CD4-positive, alpha-beta T cell treated with Interleukin-6 at 100 ng/mL for 8 hours (primary cell): ENCODE measurements at places on chromosomes 3 and 15.

DNA sequence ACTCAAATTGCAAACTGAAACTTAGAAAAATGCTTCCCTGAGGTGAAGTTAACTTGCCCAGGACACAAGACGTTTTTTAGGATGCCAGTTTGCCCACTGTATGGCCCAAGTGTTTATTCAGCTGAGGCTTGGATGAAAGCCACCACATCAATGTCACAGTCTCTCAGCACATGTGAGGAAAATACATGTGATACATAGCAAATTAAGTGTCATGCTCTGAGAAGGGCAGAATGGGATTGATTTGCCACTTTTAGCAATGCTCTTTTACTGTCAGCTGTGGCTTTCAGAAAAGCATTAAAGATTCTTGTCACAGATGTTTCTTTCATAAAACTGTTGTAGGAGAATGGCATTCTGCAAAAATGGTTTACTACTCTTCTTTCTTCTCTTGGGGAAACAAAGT is 165.5 kb downstream of the ZIC1 start:
- no peak for DNase-seq

GRCh38 chr3:55854494-55854893 is 367.4 kb upstream of the WNT5A start:
- DNase-seq = no peak

GRCh38 chr3:123686251-123686650 is 101.4 kb upstream of the HACD2 start:
- DNase-seq = no peak

GRCh38 chr15:96354731-96355567 is 24.4 kb downstream of the NR2F2 start:
- no peak for DNase-seq

DNA sequence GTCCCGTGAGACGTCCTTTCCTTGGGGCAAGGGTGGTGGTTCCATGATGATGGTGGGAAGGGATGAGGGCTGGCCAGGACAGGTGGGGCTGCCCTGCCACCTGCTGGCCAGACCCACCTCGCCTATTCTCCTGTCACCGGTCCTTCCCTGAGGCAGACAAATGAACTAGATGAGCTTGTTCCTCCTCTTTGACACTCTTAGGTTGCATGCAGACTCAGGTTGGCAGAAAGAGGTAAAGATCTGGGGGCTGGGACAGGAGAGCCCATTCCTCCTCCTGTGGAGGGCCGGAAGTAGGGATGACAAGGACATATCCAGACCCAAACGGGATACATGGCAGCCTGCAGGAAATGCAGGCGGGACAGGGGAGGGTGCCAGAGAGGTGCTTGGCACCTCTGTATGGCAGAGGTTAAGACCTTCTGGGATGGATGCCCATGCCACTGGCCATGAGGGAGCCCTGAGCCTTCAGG is 38.6 kb downstream of the ACSBG1 start:
- peak; percentile 45 for DNase-seq

- DNase-seq = no peak
Measured at GRCh38 chr3:56751056-56751707, 50.6 kb downstream of the ARHGEF3 start.

DNA sequence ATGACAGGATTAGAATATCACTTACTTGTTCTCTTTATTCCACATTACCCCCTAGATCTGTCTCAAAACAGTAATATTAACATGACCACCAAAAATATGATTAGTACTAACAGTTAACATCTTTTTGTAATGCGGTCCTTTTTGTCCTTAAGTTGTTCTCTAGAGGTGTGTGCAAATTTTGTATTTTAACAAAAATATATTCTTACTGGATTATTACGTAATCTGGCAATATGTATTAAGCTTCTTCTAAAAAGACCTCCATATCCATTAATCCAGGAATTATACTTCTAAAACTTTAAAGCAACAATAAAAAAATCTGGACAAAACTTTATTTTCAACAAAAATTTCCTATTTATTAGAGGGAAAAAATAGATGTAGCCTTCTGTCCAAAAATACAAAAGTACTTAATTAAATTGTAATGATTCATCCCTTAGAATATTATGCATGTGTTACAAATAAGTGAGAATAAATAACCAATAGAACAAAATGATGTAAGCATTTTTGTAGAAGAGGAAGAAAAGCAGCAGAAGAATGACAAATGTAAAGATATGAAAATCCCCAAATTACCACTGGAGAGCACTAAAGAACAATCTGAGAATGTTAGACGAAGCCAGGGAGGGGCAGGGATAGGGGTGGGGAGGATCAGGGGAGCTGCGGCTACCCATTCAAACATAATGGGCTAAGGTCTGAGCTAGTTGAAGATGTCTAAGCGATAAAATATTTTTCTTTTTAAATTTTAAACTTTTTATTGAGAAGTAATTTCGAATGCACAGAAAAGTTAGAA is 945.6 kb downstream of the MCTP2 start:
- no peak for DNase-seq

- no peak for DNase-seq
Measured at GRCh38 chr3:39410893-39411292, 4.4 kb downstream of the RPSA start.

- DNase-seq = no peak
Measured at GRCh38 chr3:71406972-71407810, 176.3 kb downstream of the FOXP1 start.

DNA sequence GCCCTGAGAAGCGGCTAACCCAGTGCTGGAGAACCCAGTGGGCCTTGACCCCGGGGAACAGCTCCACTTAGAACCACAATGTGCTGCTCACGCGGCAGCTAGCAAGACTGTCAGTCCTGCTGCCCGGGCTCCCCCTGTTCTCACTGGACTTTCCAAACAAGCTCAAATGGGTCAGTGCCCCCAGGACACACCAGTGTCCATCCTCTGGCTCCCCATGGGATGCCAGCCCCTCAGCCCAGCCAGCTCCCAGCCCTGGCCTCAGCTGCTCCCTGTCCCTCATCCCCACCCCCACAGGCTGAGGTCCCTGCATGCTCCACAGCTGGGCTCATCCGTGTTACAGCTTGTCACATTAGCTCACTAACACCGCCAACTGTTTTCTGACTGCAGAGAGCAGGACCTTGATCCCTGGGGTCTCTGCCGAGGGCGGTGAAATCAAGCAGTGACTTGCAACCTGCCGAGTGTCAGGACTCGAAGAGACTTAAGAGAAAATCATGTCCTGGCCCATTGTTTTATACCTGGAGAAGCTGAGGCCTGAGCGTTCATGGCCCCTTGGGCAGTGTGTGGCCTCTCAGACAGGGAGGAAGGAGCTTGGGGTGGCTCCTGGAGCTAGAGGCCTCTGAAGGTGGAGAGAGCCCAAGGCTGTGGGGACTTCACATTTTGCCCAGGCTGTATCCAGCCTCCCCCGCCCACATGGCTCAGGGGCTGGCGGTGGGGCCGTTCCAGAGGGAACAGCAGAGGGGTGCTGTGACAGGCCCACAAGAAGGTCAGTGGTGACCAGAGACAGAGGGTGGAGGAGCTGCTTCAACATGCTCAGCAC is 157.5 kb downstream of the MEGF11 start:
- DNase-seq = no peak

GRCh38 chr15:51401872-51402517 is 60.5 kb downstream of the GLDN start:
- DNase-seq = no peak

- DNase-seq = no peak
Measured at GRCh38 chr3:127337911-127338531, 50.2 kb upstream of the PRR20G start.

DNA sequence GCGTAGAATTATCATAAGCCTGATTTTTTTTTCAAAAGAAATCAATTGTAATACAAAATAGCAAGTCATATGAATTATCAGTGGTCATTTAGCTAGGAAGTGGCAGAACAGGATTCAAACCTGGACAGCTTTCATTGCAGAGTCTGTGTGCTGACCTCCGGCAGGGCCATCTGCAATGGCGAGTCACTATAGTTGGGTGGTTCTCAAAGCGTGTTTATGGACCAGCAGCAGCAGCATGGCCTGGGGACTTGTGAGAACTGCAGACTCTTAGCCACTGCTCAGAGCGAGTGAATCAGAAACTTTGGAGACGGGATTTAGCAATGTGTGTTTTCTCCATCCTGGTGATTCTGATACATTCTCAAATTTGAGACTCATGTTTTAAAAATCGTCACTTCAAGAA is 202.3 kb upstream of the SUCLG2 start:
- no peak for DNase-seq

DNA sequence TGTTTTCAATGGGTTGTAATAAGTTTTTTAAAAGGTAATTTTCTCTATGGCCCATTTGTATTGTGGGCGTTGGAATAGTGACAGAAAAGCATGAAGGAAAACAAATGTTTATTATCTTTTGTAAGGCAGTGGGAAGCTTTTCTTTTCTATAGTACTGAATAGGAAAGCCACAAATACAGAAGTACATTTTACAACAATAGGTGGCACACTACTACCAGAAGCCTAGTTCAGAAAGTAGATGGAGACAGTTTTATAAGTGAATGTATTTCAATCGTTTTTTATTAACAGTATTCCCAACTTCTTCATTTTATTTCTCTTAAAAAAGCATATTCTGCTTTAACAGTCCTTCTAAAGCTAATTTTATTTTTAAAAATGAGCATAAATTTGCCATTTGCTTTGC is 296.7 kb downstream of the PTPRG start:
- no peak for DNase-seq

- DNase-seq = no peak
Measured at GRCh38 chr15:46751303-46751702, 966.0 kb upstream of the SEMA6D start.

- DNase-seq = no peak
Measured at GRCh38 chr3:97778152-97778551, 13.6 kb downstream of the ARL6 start.

- no peak for DNase-seq
Measured at GRCh38 chr3:61531528-61531927, 29.8 kb upstream of the PTPRG start.

DNA sequence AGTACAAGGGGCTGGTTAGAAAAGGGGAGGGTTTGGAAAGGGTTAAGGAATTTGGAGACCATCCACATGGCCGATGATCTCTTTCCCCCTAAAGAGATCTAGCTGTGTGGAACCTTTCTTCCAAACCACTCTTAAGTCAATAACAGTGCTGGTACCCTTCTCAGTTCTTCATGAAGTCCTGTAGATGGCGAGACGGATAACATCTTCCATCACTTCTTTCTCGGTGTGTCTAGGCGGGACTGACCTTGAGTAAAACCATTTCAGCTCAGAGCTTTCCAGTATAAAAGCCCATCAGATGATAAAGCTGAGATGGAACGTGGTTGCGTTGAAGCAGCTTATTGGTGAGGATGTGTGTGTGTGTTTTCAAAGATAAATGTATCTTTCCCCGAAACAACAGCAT is 151.5 kb upstream of the BHLHE40 start:
- no peak for DNase-seq

DNA sequence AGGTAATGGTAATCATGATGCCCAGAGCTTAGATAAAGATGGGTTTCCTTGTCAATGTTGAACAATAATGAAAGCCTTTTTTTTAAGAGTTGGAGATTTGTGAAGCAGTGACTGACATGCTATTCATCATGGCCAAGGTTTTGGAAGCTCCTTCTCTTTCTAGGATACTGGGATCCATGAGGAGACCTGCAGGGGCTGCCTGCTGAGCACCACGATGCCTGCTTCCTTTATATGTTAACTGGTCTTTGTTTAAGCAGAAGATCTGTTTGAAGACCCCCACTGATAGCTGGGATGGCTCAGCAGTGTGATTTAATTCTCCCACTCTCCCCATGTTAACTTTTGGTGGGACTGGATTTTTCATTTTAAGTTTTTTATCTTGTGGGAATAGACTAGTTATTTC is 15.8 kb downstream of the RBP1 start:
- DNase-seq = no peak

DNA sequence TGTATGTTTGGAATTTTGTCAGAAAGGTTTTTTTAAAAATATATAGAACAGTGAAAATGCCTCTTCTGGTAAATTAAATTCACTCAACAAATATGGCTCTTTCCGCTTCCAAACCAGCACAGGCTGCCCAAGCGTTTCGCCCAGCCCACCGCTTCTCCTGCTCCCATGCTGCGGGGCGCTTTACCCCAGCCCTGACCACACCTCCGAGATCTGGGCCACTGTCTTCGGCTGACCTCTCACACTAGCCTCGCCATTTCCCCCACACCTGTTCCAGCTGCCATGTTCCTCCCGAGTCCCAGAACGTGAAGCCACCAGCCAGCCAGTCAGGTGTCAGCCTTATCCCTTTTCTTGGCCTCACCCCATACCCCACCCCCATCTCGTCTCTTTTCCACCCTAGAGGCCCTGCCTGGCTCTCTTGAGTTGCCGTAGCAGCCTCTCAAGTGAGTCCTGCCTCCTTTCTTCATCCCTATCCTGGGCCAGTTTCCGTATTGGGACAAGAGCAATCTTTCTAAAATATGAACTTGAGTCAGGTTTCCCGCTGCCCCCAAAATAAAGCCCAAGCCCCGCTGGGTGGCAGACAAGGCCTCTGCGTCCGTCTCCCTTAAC is 46.5 kb downstream of the SLC12A8 start:
- DNase-seq = no peak

- no peak for DNase-seq
Measured at GRCh38 chr3:71228156-71228866, 355.2 kb downstream of the FOXP1 start.

- no peak for DNase-seq
Measured at GRCh38 chr3:107208796-107209195, 168.4 kb upstream of the CCDC54 start.

DNA sequence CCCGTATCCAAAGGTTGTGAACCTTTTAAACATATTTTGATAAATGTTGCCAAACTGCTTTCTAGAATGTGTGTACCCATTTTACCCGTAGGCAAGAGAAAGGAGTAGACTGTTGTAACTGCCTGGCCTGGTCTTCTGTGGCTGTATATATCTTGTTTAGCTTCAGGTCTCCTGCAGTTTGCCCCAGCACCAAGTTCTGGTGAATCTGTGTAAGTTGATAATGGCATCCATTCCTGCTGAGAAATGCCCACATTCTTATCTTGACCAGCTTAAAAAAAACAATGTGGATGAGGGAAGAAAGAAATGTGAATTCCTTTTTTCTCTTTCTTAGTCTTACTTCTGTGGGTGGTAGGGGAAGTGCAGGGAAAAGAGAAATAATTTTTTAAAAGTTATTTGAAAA is 53.3 kb upstream of the TLE3 start:
- DNase-seq = no peak

DNA sequence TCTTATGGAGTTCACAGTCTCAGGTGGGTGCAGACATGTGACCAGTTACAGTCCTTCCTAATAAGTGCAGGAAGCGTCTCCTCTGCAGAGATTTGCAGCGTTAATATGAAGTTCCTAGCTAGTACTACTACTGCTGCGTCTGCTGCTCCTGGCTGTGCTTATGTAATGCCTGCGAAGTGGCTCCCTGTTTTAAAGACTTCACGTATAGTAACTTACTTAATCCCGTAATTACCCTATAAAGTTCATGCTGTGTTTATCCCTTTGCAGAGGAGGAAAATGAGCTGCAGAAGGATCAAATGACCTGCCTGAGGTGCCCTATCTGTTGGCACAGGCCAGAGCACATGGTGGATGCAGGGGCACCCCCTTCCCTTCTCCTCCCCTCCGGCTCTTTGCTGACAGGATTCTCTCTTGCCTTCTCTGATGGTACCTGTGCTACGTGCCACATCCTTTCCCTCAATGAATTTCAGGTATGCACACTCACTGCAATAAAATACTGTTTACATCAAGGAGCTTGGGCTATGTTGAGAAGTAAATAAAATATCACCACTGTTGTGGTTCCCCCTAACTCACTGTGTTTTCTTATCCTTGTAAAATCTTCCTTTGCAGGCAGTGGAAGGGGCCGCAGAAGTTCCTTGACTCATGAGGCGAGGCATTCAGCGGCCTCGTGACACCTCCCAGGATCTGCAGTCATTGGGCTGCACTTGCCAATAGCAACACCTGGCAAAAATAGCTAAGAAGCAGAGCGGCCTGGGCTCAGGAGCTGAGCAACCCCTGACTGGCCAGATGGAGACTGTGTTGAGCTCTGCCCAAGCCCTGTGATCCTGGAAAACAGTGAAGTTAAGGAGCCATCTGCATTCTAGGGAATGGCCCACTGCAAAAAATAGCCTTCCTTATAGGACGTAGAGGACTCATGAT is 188.9 kb upstream of the ATP10A start:
- DNase-seq = no peak
